ENCODE measurements at places on chromosomes 11 and 22. TPM values are rescaled to one million over a fixed set of nuclear protein-coding genes. Genes with fewer than 3 reads are reported as not detected.

GRCh38 chr11:104073950-104074705 lies 37.7 kb downstream of the DDI1 start:
- no peak for DNase-seq

GRCh38 chr11:71418643-71419042 lies 29.6 kb downstream of the DHCR7 start:
- no peak for DNase-seq

DNA sequence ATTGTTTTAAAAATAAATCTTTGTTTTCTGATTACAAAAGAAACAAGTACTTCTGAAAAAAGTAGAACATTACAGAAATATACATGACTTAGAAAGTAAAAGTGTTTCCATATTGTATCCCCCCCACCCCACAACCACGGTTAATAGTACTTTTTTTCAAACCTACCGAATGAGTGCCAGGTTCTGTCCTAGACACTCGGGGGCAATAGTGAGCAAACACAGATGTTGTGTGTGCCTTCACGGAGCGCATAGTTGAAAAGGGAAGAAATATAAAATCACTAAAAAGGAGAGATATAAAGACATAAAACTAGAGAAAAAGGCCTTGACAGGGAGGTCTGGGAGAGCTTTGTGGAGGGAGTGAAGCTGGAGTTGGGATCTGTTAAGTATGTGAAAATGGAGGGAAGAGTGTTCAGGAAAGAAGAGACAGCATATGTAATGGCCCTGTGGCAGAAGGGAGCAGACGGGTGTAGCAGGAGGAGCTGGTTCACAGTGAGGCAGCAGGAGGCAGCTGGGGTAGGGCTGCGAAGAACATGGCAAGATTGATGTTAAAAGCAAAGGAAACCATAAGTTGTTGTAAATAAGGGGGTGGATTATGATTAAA lies 42.1 kb upstream of the ALX4 start:
- DNase-seq, result no peak

DNA sequence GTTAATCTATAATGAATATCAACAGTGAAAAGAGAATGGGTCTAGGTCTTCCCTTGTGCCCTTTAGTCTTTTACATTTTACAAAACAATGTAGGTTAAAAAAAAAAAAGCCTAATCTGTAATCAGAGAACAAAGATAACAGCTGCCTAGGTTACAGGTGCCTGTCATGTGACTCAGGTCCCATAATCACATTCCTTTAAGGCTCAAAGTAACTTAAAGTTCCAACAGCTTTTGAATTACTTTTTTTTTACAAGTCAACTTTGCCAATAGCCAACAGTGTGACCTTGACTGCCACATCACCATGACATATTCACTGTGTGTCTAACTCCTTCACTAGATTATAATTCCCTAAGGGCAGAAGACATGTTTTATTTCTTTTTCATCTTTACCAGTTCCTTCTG lies 237.0 kb upstream of the API5 start:
- no peak for DNase-seq

GRCh38 chr11:27717377-27717776 lies 17.1 kb upstream of the BDNF start:
- DNase-seq, result no peak

- no peak for DNase-seq
Observed at GRCh38 chr11:114193730-114194679, 102.2 kb upstream of the NNMT start.

DNA sequence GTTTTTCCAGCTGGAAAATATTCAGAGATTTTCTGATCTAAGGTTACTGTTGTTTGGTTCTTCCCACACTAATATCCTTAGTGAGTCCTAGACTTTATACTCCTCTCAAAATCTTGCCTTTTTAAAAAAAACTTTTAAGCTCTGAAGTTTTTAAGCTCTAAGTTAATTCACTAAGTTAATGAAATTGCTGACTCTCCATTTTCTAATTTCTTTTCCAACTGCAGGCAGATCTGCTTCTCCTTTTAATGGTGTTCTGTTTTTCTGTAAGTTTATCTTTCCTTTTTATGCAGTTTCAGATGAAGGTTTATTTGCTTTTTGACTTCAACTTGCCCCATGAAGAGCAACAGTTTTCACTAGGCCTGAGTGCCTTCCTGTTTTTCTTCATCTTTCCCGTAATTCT lies 125.8 kb upstream of the ARHGAP42 start:
- no peak for DNase-seq

DNA sequence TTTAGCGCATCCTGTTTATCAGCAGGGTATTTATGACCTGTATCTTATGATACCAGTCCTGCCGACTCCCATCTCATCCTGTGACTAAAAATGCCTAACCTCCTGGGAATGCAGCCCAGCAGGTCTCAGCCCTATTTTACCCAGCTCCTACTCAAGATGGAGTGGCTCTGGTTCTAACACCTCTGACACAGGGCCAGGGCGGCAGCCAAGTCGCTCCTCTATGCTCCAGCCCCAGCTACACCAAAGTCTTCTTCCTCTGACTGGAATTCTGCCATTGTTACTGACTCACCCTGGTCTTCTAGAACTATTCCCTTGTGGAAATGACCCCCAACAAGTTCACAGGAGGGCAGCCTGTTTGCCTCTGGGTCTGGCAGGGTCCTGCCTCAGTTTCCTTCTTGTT lies 7.9 kb upstream of the C1QTNF6 start:
- DNase-seq, result no peak

DNA sequence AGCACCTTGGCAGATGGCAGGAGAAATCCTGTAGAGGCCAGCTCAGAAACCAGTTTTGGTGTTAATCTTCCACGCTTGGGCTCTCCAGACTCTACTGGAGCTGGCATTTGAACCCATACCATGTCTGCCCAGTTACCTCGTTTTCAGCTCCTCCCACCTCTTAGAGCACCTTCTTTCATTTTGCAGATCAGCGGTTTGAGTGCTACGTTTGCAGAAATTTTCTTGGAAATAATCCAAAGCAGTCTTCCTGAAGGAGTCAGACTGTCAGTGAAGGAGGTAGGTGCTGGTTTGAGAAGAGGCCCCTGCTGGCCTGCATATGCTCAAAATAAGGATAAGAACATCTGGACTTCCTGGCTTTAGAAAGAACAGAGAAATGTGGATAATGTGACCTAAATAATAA lies 13.7 kb downstream of the COA4 start:
- no peak for DNase-seq

- no peak for DNase-seq
Observed at GRCh38 chr22:40300884-40301672, 45.2 kb upstream of the ADSL start.

DNA sequence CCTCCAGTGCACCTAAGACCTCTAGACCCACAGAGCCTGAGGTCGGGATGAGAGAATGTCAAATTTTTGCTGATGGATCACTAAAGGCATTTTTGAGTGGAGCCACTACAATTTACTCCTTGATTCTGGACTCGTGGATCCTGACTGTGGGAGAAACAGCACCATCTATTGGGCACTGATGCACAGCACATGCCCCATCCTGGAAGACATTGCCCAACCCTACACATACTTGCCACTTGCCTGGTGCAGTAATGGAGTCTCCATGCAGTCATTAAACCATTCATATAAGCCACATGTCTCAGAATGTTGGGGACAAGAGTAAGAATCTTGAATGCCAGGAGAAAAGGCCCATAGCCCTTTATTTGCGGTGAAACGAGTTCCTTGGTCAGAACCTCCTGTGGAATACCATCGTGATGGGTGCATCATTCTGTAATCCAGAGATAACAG lies 103.9 kb downstream of the GGTLC2 start:
- peak; percentile 72 for DNase-seq

KCNJ4 gene
- 36.7 TPM for total RNA-seq

GRCh38 chr11:13602844-13603243 lies 65.6 kb upstream of the FAR1 start:
- no peak for DNase-seq

- no peak for DNase-seq
Observed at GRCh38 chr11:128783513-128783912, 83.6 kb downstream of the KCNJ1 start.

NXPE1 gene
- not detected for total RNA-seq

GRCh38 chr11:73784080-73784634 lies 3.5 kb upstream of the MRPL48 start:
- no peak for DNase-seq

RAG2 gene
- total RNA-seq, result not detected

DNA sequence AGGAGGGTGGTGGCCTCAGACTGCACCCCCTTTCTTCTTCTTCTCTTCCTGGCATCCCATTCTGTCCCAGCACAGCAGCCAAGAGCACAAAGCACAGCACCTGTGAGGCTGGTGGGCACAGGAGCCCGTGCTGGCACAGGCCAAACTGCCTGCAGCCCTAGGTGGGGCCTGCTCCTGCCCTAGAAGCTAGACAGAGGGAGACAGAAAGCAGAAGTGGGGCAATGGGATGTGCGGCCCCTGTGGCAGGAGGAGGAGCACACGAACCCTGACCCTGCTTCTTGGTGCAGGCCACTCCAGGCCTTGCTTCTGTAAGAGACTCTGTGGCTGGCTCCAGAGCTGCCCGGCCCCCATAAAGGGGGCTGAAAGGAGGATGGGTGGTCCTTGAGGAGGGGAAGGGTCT lies 3.9 kb upstream of the PTS start:
- no peak for DNase-seq

SLC22A6 gene
- total RNA-seq, result not detected

BDNF gene
- not detected for total RNA-seq

MYO18B gene
- total RNA-seq, result 247 TPM

DNA sequence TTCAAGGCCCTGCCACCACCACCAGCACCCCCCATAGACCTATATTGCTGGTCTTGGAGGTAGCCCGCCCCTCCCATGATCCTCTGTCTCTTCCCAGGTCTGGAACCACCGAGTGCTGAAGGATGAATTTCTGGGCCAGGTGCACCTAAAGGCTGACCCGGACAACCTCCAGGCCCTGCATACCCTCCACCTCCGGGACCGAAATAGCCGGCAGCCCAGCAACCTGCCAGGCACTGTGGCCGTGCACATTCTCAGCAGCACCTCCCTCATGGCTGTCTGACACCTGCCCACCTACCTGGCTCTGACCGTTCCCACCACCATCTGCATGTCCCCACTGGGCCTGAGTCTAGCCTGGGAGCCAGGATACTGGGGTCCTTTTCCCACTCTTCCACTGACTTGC lies 4.5 kb upstream of the MYO7A start:
- no peak for DNase-seq

SOX10 gene
- total RNA-seq, result 1.5 TPM

DNA sequence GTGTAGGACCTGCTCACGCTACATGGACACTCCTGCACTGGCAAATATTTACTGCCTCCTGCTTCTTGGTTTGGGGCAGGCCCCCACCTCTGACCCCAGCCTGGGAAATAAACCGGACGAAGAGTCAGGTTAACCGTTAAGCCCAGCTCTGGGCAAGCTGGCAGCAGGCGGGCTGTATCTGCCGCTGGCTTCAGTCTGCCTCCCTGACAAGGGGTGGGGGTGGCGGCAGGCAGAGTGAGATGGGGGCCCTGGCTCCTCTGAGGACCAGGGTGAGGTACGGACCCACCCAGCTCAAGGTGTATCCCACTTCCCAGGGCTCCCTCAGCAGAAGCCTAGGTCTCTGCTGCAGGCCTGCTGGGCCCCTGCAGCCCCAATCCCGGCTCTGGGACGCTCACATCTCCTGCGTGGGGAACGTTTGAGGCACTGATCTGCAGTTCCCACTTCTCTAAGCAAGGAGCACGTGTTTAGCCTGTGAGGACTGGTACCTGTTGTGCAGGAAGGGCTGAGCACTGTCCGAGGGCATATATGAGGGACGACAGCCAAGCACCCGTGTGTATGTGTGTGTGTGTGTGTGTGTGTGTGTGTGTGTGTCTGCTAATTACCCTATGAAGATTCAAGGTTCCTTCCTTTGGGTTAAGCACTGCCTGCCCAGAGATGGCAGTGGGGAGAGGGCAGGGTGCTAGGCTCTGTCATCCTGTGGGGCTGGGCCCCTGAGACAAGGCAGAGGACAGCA lies 1.1 kb upstream of the LRRC75B start:
- DNase-seq, result no peak

DNA sequence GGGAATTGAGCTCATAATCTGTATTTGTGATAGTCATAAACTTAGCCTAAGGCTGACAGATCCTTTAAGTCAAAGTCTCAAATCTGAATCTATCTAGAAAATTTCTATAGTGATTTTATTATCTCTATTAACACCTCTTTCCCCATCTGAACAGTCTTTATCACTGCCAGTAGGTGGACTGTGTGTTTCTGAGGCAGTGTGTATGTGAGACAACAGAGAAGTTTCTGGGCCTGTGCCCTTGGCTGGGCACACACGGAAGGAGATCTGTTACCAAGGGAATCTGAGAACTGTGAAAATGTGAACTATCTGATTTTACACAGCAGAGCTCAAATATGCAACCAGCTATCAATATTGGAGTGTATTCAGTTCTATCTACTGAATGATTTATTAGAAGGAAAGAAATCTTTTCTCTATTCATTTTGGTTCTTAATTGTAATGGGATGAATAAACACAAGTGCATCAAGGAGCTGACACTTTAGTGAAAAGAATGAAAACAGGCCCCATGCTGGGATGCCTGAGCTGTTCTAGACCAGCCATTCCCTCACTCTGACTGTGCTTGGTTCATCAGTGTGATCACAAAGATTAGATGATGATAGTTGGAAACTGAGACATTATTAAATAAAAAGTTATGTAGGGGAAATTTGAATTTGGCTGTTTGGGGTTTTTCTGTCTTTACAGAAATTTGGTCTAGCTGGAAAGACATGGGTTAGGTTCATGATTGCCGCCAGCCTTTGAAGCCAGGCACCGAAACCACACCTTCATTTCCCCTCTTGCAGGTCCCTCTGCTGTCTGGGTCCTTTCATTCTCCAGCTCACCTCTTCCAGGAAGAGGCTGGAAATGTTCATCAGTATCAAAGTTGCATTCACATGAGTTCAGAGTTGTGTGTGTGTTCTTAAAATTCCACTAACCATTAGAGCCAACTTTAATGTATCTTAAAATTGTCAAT lies 68.1 kb downstream of the LIF start:
- no peak for DNase-seq

CDC42EP2 gene
- 31.0 TPM for total RNA-seq

DNA sequence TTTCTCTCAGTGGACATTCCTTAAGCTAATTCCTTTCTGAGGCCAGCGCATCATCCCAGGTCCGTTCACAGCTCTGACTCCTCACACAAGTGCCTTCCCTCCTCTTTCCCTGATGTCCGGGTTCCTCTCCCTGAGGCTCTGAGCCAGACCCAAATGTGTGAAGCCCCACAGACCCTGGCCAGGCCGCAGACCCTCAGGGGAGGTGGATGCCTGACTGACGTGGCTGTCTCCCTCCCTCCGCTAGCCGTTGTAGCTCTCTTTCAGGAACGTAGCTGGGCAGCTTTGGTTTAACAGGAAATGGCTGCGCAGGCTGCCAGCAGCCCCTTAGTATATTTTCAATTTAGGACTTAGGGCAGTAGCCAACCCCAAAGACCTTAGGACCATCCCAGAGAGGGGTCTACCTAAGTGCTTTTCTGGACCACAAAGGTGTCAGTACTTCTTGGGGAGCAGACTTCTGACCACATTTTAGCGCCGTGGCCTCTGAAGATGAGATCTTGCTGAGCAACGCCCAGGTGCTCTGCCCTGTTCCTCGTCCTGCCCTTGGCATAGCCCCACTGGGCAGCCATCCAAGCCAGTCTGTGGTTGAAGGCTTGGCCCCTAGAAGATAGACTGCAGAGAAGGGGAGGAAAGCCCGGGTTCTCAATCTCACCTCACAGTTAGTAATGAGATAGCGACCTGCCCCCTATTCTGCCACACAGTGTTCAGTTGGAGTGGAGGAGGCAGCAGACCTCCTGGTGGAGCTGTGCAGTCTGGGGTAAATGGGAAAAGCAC lies 27.0 kb downstream of the MYBPC3 start:
- no peak for DNase-seq

TSGA10IP gene
- not detected for total RNA-seq

PNPLA3 gene
- total RNA-seq, result 0.16 TPM

RAC2 gene
- total RNA-seq, result 10.3 TPM

- no peak for DNase-seq
Observed at GRCh38 chr22:39248254-39248653, 3.5 kb upstream of the PDGFB start.

FTH1 gene
- total RNA-seq, result 2,265 TPM
